ENCODE measurements at places on chromosomes 12 and 14. TPM values are rescaled to one million over a fixed set of nuclear protein-coding genes. Genes with fewer than 3 reads are reported as not detected.
A peak's percentile ranks its signal among the peaks of the same experiment; 100 is the strongest.

TMPRSS12 gene
- polyA plus RNA-seq: not detected

KRT79 gene
- polyA plus RNA-seq: not detected

CATSPERB gene
- 0.16 TPM for polyA plus RNA-seq

TWF1 gene
- 35.6 TPM for polyA plus RNA-seq

IPO4 gene
- polyA plus RNA-seq: 23.6 TPM

DNA sequence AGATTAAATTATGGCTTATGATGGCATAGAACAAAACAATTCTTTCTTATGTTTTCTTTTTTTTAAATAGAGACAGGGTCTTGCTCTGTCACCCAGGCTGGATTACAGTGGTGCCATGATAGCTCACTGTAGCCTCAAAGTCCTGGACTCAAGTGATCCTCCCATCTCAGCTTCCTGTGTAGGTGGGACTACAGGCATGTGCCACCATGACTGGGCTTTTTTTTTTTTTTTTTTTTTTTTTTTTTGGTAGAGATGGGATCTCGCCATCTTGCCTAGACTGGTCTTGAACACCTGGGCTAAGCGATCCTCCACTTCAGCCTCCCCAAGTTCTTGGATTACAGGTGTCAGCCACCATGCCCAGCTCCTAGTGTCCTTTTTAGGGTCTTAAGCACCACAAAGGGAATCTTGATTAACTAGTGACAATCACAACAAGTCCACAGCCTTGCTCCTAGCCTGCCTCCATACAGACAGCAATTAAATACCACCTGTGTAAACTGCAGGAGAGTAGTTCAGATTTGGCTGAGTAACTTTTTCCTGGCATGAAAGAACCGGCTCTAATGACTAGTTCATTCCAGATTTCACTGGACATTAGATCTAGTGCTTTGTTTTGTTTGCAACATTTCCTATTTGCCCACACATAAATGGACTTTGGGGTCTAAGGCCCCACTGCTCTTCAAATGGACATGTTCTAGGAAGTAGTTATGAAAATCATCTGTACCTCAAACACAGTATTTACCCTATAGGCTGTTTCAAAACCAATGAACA is 61.6 kb downstream of the SH2B3 start:
- no peak for DNase-seq

DNA sequence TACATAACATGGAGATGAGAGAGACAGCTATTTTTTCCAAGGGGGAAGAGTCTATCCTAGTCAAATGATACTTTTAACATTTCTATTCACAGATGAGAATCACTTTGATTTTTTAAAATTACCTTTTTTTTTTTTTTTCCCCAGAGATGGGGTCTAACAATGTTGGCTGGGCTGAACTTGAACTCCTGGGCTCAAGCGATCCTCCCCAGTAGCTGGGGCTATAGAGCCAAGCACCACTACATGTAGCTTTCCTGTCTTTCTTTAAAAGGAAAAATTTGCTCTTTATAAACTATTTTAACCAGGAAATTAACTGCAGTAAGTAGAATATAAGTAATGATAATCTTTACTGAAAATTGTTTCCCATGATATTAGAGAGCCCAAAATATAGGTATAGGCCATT is 3.3 kb downstream of the PRICKLE1 start:
- DNase-seq: no peak

GRCh38 chr12:62211510-62211909 is 48.7 kb upstream of the USP15 start:
- DNase-seq: no peak

DNA sequence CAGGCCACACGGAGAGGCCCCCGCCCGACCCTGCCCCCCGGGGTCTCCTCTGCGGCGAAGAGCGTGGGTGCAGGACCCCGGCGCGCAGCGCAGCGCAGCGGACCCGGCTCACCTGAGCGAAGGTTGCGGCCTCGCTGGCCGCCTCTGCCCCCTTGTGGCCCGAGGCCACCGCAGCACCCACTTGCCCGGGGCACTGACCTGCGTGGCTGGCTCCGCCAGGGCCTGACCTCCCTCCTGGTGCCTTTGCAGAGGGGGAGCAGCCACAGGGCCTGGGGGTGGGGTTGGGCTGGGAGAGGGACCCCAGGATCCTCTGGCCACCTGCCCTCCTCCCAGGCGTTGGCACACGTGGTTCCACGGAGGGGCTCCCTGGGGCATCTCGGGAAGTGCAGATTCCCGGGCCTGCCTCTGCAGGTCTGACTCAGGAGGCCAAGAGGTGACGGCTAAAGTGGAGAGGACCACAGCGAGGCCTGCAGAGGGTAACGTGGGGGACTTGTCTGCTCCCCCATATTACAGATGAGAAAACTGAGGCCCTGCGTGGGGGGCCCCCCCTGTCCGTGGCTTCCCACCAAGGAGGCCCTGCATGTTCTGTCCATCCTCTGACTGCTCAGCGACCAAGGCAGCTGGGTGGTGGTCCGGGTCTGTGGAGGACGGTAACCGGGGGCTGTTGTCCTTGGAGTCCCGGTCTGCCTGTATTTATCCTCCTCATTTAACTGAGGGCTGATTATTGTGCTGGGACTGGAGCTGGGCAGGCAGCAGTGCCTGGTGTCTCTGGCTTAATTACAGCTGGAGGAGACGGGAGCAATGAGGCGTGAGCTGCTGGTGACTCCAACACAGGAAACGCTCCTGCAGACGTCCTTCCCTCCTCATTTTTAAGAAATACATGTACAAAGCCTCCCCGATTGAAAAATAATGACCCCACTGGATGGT is 67.9 kb upstream of the BEGAIN start:
- no peak for DNase-seq

- DNase-seq: no peak
Measured at GRCh38 chr14:78005325-78005724, 164.8 kb upstream of the NRXN3 start.

- DNase-seq: no peak
Measured at GRCh38 chr14:77605392-77605972, 11.0 kb downstream of the SPTLC2 start.

GRCh38 chr12:63893170-63893569 is 48.7 kb downstream of the SRGAP1 start:
- no peak for DNase-seq

GRCh38 chr14:54374117-54374884 is 22.5 kb upstream of the CDKN3 start:
- DNase-seq: no peak

DNA sequence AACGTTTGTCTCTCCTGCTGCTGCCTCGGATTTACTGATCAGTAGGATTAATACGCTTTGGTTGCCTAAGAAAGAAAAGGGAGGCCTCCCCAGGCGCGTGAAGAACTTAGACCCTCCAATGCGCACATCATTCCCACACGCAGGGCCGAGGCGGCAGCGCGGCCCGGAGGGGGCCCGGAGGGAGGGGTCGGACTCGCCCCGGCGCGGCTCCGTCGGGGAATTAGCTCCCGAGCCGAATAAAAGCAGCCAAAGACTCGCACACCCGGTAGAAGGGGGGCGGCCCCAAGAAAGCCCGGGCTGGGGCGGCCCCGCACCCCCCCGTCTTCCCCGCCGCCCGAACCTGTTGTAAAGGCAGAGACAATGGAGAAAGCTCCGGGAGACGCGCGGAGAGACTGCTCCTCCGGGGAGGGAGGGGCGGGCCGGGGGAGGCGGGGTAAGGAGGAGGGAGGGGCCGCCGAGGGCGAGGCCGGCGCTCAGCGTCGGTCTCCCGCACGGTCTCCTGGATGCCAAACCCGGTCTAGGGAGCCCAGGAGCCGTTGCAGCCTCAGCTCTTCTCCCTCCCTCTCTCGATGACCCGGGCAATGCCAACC is at the start of gene NELL2:
Gene NELL2 (minus strand): TSS at position 362 of the 590 bp plus-strand sequence. CDS start 446 bp downstream, outside the sequence.
- peak; percentile 15 for DNase-seq

GRCh38 chr14:31881531-31882310 is 195.4 kb upstream of the ARHGAP5 start:
- no peak for DNase-seq

DNA sequence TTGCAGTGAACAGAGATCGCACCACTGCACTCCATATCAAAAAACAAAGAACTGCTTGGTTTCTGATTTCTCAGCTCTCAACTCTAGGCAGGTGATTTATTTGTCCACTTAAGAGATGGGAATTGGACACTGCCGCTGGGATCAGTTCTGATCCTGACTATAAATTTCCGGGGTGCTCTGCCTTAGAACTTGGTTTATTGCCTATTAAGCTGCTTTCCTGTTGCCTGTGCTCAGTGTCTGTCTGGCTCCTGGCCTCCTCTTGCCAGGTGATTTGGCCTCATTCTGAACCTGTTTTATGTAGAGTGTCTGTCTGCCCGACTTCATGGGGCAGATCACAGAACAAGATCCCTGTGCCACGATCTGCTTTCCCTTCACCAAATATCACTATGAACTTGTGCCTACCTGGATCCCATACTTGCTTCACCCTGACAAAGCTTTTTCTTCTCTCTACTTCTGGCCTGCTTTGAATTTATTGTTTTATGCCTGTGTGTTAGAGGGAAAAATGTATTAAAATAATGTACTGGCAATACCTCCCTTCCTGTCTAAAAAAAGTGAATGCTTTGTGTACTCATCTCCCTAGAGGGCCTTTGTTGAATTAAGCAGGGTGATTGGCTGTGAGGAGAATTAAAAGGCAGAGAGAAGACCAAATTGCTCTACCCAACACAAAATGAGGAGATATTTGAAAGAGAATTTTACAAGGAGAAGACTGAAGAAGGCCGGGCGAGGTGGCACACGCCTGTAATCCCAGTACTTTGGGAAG is 27.6 kb downstream of the CDKN1B start:
- DNase-seq: no peak

DNA sequence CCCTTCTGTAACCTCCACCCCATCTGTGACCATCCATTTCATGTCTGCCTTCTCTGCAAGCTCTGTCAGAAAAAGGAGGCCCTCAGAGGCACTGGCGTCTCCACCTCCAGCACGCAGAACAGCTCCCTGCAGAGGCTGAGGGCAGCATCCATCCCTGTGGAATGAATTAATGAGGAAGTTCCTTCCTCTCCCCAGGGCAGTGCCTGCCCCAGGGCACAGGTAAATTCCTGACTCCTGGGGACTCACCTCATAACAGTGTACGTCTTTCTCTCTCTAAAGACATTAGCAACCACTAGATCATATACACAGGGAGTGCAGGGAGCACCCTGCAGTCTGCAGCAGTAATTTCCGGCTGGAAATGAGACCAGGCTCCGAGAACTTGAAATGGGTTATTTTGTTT is 155.0 kb upstream of the TMEM132C start:
- no peak for DNase-seq

- DNase-seq: no peak
Measured at GRCh38 chr12:53298164-53298563, 1.3 kb upstream of the MYG1 start.

GRCh38 chr14:104794993-104795780 is at the start of gene AKT1:
TSS of gene AKT1 (minus strand) at chr14:104795748. CDS start at chr14:104792643, 3,105 bp downstream.
- no peak for DNase-seq

DNA sequence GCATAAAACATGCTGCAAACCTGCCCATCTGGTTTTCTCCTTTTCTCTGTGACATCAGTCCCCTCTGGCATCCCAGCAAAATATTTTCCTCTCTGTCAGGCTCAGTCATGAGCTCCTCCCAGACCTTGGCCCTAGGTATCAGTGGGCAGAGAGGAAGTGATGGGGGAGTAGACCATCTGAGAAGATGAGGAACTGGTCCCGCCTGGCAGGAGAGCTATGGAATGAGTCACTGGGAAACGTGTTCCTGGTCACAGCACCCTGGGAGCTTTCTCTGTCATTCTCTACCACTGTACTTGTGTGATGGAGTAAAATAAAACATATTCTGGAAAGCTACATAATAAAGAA is 5.0 kb upstream of the SRSF9 start:
- peak; percentile 25 for DNase-seq

GRCh38 chr12:128693771-128694170 is 130.0 kb downstream of the SLC15A4 start:
- DNase-seq: no peak

DNA sequence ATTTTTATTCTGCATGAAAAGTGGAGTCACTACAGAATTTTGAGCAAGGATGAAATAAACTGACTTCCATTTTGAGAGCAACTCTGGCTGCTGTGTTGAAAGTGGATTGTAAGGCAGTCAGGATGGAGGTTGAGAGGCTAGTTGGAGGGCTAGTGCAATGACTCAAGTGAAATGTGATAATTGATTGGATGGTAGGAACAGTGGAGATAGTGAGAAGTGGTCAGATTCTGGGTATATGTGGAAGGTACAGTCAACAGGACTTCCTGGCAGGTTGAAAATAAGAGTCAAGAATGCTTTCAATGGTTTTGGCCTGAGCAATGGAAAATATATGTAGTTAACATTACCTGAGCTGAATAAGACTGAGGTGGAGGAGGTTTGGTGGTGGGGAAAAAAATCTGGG is 29.0 kb upstream of the CMAS start:
- no peak for DNase-seq

- no peak for DNase-seq
Measured at GRCh38 chr14:75273272-75274049, 5.2 kb upstream of the FOS start.

- DNase-seq: no peak
Measured at GRCh38 chr14:33357225-33358010, 418.7 kb downstream of the NPAS3 start.

GRCh38 chr12:90574676-90575075 is 380.3 kb downstream of the CCER1 start:
- DNase-seq: no peak

- no peak for DNase-seq
Measured at GRCh38 chr12:49501895-49502294, 36.9 kb upstream of the KCNH3 start.

- no peak for DNase-seq
Measured at GRCh38 chr12:91947459-91947858, 198.2 kb downstream of the BTG1 start.

- no peak for DNase-seq
Measured at GRCh38 chr14:73662487-73662943, 17.7 kb downstream of the DNAL1 start.

DNA sequence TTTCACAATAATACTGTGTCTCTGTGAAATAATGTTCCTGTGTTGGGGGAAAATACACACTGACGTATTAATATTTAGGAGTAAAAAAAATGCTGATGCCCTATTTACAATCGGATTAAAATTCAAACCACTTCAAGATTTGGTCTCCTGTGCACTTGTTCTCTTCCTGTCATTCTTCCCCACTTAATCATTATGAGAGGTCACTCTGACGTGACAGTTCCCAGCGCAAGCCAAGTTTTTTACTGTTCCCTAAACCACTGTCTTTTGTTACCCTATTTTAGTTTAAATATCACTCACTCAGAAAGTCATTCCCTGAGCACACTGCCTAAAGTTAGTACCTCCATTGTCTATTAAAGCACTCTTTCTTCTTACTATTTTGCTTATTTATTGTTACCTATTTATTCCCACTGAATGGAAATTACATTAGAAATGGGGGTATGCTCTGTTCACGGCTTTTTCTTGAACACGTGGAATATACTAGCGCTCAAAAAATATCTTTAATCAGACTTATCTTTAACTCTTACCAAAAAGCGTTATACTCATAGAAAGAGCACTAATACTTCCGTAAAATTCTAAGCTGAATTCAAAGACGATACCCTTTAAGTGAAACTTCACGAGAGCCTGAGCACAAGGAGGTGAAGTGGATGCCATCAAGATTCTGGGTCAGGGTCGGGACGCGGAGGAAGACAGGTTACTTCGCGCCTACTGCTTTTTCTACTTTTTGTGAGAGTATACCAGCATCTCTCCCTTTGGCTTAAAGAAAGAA is 670 bp upstream of the PSMA3 start:
- peak; percentile 33 for DNase-seq
